Panc1 (cell line): ENCODE measurements at places on chromosomes 1 and 21.

DNA sequence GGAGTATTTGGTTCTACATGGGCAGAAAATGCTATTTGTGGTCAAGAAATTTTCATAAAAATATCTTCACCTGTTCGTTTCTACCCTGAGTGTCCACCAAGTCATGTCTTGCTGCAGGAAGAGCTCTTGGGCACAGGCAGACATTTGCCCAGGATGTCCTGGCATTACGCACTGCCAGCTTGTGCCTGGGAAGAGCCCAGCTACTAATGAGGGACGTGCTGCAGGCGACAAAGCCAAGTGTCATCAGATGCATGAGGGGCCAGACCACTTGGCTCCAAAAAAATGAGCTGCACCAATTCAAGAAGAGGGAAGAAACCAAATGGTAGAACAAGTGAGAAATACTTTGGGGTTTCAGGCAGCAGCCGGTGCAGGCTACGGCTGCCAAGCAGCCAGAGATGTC is 12.9 kb downstream of the RNU5D-1 start:
- no peak for DNase-seq

GRCh38 chr1:239308701-239309333 is 77.6 kb upstream of the CHRM3 start:
- DNase-seq: peak; percentile 5

GRCh38 chr1:40694353-40694874 is 2.9 kb downstream of the NFYC start:
- no peak for DNase-seq

GRCh38 chr1:61699911-61700851 is 24.8 kb downstream of the TM2D1 start:
- no peak for DNase-seq

- DNase-seq: no peak
These were observed 467.6 kb downstream of the RWDD3 start for GRCh38 chr1:95701450-95702173.

GRCh38 chr1:219938706-219939105 is 10.3 kb upstream of the SLC30A10 start:
- no peak for DNase-seq

DNA sequence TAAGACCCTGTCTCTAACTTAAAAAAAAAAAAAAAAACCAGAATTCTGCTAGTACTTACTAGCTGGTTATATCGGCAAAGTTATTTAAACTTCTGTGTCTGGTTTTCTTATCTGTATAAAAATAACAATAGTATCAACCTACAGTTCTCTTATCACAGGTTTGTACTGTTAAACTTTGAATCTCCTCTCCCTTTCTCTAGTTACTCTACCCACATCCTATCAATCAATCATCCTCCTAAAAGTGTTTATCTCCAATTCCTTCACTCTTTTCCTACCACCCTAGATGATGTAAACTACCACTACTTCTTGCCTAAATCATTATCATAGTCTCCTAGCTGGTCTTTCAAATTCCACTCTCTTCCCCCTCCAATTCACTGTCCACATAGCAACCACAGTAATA is 27.6 kb downstream of the USP33 start:
- no peak for DNase-seq
